ENCODE measurements at places on chromosomes 4 and X.

- no peak for DNase-seq
Observed at GRCh38 chr4:54213761-54214160, 15.3 kb upstream of the PDGFRA start.

DNA sequence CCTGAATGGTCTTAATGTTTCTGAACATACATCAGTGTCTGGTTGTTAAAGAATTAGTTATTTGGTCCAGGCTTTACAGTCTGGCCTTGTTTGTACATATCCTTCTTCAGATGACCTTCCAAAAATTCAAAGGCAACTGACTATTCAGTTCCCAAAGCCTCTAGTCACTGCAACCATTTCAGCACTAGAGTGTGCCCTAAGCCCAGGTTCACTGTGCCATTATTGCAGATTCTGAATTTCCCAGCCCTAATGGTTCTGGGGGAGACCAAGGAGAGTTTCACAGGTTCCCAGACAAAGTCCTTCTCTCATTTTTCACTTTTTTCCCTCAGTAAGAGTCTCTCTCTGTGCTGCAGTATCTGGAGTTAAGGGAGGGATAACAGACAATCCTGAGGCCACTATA lies 235.8 kb downstream of the TRAM1L1 start:
- DNase-seq, result no peak

- DNase-seq, result no peak
Observed at GRCh38 chrX:9729171-9729885, 36.3 kb downstream of the GPR143 start.

GRCh38 chr4:122450847-122451246 lies 5.7 kb downstream of the IL2 start:
- no peak for DNase-seq

DNA sequence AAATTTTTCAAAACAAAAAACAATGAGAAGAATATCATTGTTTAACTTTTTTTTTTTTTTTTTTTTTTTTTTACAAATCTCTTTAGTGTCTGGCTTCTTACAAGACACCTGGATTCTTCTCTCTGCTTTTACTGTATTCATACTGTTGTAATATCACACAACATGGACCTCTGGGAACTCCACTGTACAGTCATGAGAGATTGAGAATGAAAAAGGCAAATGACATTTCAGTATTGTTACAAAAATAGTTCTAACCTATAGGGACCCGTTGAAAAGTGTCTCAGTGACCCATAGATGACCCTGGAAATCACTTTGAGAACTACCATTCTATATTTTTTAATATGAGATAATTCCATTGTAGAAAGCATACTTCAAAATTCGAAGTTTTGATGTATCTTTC lies 124.4 kb downstream of the SLIT2 start:
- DNase-seq, result no peak

DNA sequence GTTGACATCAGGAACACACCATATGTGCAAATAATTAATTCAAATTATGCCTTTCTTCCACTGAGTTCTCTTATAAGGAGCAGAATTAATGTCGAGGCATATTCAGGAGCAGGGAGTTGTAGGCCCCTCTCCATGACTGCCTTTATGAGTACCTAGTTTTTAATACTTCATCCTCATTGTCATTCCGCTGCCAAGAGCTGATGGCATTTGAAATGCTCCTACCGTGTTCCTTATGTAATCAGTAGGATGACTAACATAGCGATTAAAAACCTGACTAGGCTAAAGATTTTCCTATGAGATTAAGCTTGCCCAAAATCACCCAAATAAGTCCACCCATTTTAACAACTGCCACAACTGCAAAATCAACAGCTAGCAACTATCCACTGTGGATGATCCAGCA lies 220.6 kb downstream of the DHX15 start:
- no peak for DNase-seq

- DNase-seq, result no peak
Observed at GRCh38 chr4:160038615-160039014, 935.7 kb downstream of the RAPGEF2 start.

DNA sequence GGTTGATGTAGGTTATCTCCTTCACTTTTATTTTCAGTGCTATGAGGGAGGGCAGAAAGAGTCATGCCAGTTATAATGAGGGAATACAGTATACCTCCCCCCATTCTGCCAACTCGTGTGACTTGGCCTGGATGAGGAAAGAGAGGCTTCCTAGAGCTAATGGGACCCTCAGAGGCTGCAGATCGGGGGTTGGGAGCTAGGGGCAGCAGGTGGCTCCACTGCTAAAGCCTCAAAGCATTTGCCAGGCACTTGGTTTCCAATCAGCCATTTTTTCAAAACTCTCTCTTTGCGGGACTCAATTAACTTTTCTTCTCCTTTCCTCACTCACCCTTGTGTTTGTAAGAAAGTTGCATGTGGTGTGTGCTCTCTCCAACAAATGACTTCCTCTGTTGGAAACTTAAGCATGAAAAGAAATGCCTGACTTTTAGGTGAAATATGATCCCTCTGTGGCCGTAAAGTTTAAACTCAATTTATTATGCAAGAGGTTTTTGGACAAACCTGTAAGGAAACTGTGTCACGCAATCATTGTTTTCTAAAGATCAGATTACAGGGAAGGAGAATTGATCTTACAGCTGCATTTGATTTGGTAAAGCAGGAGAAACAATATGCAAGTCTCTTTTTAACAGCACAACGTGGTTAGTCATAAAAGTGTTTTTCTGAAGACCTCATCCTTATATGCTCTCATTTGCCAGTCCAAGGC lies 7.0 kb downstream of the SFRP2 start:
- DNase-seq, result no peak

DNA sequence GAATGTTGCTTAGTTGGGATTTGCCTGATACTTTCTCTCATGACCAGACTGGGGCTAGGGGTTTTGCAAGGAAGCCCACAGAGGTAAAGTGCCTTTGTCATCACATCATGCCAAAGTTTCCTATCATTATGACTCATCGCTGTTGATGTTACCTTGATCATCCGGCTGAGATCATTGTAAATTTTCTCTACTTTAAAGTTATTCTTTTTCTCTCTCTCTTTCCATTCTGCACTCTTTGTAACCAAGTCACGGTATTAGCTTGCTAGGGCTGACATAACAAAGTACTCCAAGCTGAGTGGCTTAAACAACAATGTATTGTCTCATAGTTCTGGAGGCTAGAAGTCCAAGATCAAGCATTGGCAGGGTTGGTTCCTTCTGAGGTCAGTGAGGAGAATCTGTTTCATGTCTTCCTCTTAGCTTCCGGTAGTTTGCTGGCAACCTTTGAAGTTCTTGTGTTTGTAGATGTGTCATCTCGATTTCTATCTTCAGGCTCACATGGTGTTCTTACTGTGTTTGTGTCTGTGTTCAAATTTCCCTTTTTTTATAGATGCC lies 113.0 kb downstream of the DTHD1 start:
- DNase-seq, result no peak

GRCh38 chr4:182711211-182711610 lies 206.0 kb downstream of the DCTD start:
- no peak for DNase-seq

DNA sequence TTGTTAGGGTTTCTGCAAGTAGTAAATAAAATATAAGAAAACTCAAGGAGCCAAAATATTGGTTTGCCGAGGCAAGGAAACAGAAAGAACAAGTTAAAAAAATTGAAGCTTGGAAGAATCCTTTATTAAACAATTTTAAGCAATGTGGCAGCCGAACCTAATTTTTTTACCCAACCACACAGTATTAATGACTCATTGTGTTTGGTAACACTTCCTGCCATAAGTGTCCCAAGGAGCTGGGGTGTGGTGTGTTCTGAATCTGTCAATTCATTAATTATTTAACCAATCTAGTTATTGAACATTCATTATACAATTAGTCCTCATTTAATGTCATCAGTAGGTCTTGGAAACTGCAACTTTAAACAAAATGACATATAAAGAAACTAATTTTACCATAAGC lies 19.3 kb upstream of the CPE start:
- no peak for DNase-seq

DNA sequence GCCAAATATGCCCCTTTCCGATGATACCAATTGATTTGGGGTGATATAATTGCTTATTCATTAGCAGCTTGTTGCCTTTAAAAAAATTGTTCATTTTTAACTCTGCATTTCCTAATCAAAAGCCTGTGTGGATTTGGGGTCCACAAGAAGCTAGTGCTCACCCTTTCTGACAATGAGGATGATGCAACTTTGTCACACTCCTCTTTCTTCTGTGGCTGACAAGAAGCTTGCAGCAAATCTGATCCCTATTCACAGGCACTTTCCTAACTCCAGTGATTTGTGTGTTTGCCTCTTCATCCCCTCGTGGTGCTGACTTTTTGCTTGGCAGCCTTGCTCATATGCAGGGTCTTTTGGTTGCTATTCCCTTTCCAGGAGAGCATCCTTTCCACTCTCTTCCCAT lies 182.7 kb upstream of the LDB2 start:
- no peak for DNase-seq

- DNase-seq, result no peak
Observed at GRCh38 chr4:8582016-8582415, 1.8 kb downstream of the GPR78 start.

Data from NCI-H1092 (cell line).